ENCODE measurements at places on chromosomes 7 and 10. TPM values are rescaled to one million over a fixed set of nuclear protein-coding genes. Genes with fewer than 3 reads are reported as not detected.

GRCh38 chr7:93551063-93551895, 23.2 kb downstream of the CALCR start:
- H3K27ac ChIP-seq = no peak overlapping the region
- H3K27me3 ChIP-seq = no peaks in the 10 kb centered on the region
- no peaks in the 10 kb centered on the region for H3K4me1 ChIP-seq
- DNase-seq = no peak

PKD2L1 gene
- total RNA-seq = not detected

GRCh38 chr7:27173956-27174873, at the start of gene HOXA10:
HOXA10 (minus strand) TSS chr7:27174320; CDS start chr7:27174306, 14 bp downstream.
- peak within 1 kb of the TSS; percentile 20 for H3K27ac ChIP-seq
- peaks cover 30% of the 10 kb centered on the region for H3K4me1 ChIP-seq
- peak within 1 kb of the TSS; percentile 39 for H3K4me3 ChIP-seq
- no peak for DNase-seq
- no peaks in the 10 kb centered on the region for H3K36me3 ChIP-seq

DNA sequence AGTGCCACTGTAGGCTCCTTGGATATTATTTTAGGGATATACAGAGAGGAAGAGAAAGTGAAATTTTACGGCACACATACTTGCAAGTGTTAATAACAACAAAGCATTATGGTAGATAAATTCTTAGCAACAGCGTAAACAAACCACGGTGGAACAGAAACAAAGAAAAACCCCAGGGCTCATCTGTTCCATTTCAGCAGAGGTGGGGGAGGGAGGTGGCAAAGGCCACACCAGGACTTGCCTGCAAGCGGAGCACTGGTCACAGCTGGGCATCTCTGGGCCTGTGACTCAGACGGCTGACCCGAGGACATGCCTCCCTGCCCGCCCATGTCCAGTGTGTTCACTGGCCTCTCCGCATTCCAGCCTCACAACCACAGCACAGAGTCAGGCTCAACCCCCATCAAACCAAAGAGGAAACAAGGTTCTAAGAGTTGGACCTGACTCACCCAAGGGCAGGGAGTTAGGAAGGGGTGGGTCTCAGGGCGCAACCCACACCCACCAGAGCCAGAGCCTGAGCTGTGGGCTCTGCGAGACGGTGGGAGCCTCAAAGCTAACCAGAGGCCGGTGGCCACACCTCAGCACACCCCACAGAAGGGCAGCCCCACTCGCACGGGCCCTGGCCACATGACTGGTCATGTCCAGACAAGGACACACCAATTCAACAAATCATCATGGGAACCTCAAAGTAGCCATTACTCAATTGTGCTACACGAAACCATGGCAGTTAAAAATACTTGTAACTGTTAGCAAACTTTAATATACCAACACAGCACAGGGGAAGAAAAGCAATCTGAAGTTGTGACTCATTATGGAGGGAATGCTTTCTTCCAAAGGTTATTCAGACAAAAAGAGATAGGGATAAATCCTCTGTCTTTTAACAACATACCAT, 10.7 kb downstream of the ESYT2 start:
- no peaks in the 10 kb centered on the region for H3K36me3 ChIP-seq
- H3K4me1 ChIP-seq = peaks cover 90% of the 10 kb centered on the region
- peak overlapping the region; percentile 35 for H3K4me3 ChIP-seq
- peak; percentile 83 for DNase-seq

GBX1 gene
- total RNA-seq = 0.93 TPM

- H3K4me3 ChIP-seq = no peak overlapping the region
- no peaks in the 10 kb centered on the region for H3K27me3 ChIP-seq
- H3K36me3 ChIP-seq = no peaks in the 10 kb centered on the region
- H3K4me1 ChIP-seq = no peaks in the 10 kb centered on the region
Measured at GRCh38 chr7:142847353-142847752, 7.5 kb upstream of the EPHB6 start.

DNA sequence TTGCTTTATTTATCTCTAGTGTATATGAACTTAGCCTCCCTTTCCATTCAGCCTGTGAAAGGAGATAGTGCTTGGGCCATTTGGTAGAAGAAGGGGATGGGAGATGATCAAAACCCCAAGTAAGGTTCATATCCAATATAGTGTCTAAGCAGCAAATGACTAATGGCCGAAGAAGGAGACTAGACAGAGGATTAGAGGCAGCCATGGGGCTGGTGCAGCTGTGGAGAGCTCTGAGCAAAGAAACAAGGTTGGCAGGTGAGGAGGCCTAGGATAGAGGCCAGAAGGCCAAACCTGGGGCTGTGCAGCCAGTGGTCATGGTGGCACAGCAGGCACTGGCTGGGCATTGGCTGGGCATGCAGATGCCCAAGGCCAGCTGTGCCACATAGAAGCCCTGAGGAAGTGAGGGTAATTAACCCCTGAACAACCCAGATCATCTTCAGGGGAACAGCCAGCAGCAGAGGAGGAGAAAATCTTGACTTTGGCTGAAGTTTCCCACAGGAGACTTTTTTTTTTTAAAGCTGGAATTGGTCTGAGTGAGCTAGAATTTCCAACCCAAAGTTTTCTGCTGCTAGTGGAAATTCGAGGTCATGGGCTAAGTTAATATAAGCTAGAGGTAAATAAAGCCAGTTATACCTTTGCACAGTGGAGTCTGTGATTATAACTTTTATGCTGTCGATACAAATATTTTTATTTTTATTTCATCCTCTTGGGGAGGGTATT, 10.3 kb upstream of the CPA1 start:
- no peaks in the 10 kb centered on the region for H3K27me3 ChIP-seq
- H3K4me1 ChIP-seq = peaks cover 47% of the 10 kb centered on the region
- no peak for DNase-seq
- H3K36me3 ChIP-seq = no peaks in the 10 kb centered on the region

TWIST1 gene
- total RNA-seq = 1.9 TPM

DNA sequence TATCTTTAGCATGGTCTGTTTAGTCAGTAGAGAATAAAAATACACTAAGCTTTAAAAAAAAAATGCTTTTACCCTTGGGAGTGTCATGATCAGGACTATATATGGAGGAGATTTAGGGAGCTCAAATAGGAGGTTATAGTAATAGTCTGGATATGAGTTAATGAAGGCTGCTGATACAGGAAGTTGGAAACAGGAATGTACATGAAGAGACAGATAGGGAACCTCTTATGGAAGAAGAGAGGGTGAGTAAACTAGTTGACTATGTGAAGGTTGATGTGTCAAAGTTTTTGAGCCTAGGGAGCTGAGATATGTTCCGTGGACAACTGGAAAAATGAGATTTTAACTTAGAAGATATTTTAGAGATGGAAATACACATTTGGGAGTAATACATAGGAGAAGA, 472.0 kb upstream of the FZD8 start:
- H3K4me3 ChIP-seq = no peak overlapping the region
- H3K4me1 ChIP-seq = peaks cover 31% of the 10 kb centered on the region
- no peaks in the 10 kb centered on the region for H3K36me3 ChIP-seq
- DNase-seq = no peak

DNA sequence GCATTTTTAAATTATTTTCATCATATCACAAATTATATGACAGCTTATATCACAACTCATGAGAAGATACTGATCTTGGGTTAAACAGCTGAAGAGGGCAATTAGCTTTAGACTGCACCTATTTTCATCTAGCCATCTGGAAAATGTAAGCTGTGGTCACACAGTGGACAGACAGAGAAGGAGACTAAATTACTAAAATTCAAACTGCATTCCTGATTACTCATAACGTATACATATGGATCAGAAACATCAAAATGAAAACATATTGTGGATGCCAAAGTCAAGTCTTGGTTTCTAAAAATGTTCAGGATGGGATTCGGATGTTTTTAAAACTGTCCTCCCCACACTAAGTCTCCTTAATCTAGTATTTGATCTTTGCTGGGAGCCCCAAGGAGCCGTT, 6.6 kb downstream of the BBIP1 start:
- no peak overlapping the region for H3K4me3 ChIP-seq
- DNase-seq = no peak
- no peaks in the 10 kb centered on the region for H3K27me3 ChIP-seq

RARRES2 gene
- total RNA-seq = 8.6 TPM

PYROXD2 gene
- total RNA-seq = 15.5 TPM

DNA sequence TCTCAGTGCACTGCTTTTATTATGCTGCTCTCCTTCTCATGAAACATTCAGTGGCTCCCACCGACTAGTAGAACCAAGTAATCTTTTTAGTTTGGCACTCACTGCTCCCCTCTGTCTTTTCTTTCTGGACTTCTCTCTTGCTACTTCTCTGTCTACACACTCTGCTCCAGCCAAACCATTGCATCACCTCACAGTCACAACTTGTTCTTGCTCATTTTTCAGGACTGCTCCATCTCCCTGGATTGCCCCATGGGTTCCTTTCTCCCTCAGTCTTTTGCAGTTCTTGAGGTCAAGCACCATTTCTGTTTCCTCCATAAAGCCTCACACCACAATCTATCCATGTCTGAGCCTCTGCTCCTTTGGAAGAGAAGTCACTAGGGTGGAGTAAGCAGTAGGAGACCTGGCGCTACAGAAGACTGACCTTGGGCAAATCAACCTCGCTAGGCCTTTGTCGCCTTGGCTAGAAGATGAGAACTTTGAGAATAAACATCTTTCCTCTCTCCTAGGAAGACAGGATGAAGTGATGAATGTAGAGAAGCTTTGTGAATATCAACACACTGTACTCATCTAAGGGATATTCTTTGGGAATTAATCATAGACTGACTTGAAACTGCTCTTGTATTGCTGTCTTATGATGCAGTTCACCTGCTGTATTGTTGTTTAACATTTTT, 186.2 kb downstream of the LRMDA start:
- H3K4me3 ChIP-seq = no peak overlapping the region
- H3K4me1 ChIP-seq = peaks cover 6% of the 10 kb centered on the region
- no peak overlapping the region for H3K27ac ChIP-seq
- no peak for DNase-seq
- H3K27me3 ChIP-seq = no peaks in the 10 kb centered on the region
- H3K36me3 ChIP-seq = no peaks in the 10 kb centered on the region

GRCh38 chr10:103232131-103232673, 13.5 kb upstream of the RPEL1 start:
- no peaks in the 10 kb centered on the region for H3K36me3 ChIP-seq
- DNase-seq = no peak
- no peaks in the 10 kb centered on the region for H3K27me3 ChIP-seq
- H3K4me3 ChIP-seq = no peak overlapping the region
- no peak overlapping the region for H3K27ac ChIP-seq

DNA sequence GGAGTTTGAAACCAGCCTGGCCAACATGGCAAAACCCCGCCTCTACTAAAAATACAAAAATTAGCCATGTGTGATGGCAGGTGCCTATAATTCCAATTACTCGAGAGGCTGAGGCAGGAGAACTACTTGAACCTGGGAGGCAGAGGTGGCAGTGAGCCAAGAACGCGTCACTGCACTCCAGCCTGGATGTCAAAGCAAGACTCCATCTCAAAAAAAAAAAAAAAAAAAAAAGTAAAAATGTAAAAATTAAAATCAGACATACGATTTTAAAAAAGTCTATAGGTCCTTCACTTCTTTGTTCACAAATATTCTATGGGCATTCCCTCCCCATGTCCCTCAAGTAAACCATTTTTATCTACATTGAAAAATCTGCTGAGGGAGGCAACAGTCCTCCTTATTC, 34.9 kb upstream of the TLL2 start:
- no peak overlapping the region for H3K4me3 ChIP-seq
- no peaks in the 10 kb centered on the region for H3K27me3 ChIP-seq
- DNase-seq = no peak
- H3K27ac ChIP-seq = no peak overlapping the region

GRCh38 chr7:81725812-81726127, 44.1 kb downstream of the HGF start:
- H3K4me3 ChIP-seq = no peak overlapping the region
- no peaks in the 10 kb centered on the region for H3K4me1 ChIP-seq
- DNase-seq = no peak
- H3K27ac ChIP-seq = no peak overlapping the region
- H3K36me3 ChIP-seq = no peaks in the 10 kb centered on the region

ZNF488 gene
- 0.09 TPM for total RNA-seq

- no peaks in the 10 kb centered on the region for H3K27me3 ChIP-seq
- H3K4me3 ChIP-seq = peak overlapping the region; percentile 72
- H3K4me1 ChIP-seq = peaks cover 19% of the 10 kb centered on the region
- DNase-seq = peak; percentile 42
- H3K36me3 ChIP-seq = no peaks in the 10 kb centered on the region
Measured at GRCh38 chr10:119871881-119872609, 598 bp downstream of the MCMBP start.

PHKG1 gene
- total RNA-seq = 19.7 TPM

DNA sequence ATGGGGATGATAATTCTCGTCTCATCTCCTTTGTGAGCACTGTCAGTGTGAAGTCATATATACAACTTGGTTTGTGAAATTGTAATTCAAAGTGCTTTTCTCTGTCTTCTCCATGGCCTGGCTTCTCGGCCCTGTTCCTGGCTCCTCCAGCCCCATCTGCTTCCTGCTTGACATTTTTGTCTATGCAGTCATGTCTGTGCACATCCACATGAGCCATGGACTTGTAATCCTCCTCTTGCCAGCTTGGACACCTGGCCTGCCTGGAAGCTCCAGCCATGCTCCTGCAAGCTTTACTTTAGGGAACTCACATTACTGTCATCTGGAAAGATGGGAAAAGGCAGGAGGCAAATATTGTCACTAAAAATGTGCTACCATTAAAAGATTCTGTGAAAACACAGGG, 576.0 kb upstream of the DPP6 start:
- H3K36me3 ChIP-seq = no peaks in the 10 kb centered on the region
- DNase-seq = no peak
- no peaks in the 10 kb centered on the region for H3K4me1 ChIP-seq
- H3K27me3 ChIP-seq = no peaks in the 10 kb centered on the region

DNA sequence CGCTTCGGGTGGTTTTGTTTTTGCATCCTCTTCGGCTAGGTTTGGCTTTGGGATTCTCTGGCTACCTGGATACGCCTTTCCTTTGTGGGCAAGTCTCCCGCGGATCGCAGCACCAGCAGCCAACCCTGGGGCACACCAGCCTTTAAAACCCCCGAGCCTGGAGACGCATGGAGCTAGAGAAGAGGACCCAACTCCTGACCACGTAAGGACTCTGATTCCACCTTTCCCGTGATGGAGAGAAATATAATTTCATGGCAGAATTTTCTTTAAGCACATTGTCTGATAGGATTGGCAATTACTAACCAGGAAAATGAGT, 535.4 kb upstream of the GALNT17 start:
- no peaks in the 10 kb centered on the region for H3K27me3 ChIP-seq
- H3K36me3 ChIP-seq = no peaks in the 10 kb centered on the region
- no peak overlapping the region for H3K27ac ChIP-seq
- H3K4me1 ChIP-seq = no peaks in the 10 kb centered on the region
- DNase-seq = no peak

- no peak overlapping the region for H3K27ac ChIP-seq
- H3K4me1 ChIP-seq = no peaks in the 10 kb centered on the region
- H3K4me3 ChIP-seq = no peak overlapping the region
- peaks cover 6% of the 10 kb centered on the region for H3K36me3 ChIP-seq
- DNase-seq = peak; percentile 63
Measured at GRCh38 chr7:111756687-111757178, 194.4 kb upstream of the IMMP2L start.

- DNase-seq = peak; percentile 48
- H3K36me3 ChIP-seq = no peaks in the 10 kb centered on the region
Measured at GRCh38 chr7:42236266-42236975, 588 bp downstream of the GLI3 start.

PLXNA4 gene
- 11.5 TPM for total RNA-seq
